ENCODE measurements at places on chromosomes 5 and 9.

GRCh38 chr9:107462691-107463090 lies 26.9 kb downstream of the KLF4 start:
- DNase-seq, result no peak

- DNase-seq, result no peak
Measured at GRCh38 chr5:93423300-93423699, 157.7 kb downstream of the NR2F1-AS1 start.

DNA sequence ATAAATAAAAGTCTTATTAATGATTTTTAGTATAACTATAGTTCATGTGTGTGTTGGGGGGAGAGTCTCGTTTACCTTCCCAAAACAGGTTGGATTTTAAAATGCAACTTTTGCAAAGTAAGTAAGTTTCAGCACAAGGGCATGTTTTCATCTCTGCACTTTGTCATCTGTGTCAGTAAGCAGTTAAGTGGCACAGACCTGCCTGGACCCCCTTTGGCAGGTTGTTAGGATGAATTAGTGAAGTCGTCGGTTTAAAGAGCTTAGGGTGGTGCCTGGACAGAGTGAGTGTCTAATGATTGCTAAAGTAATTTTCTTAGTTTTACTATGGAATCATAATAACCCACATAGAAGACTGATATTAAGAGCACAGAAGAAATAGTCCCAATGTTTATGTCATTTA lies 74.9 kb downstream of the TRIO start:
- DNase-seq, result no peak

GRCh38 chr5:135894276-135894675 lies 1.4 kb downstream of the IL9 start:
- DNase-seq, result no peak

- DNase-seq, result no peak
Measured at GRCh38 chr5:67815455-67816391, 399.8 kb upstream of the PIK3R1 start.

- no peak for DNase-seq
Measured at GRCh38 chr5:89722538-89722937, 687.0 kb downstream of the CETN3 start.

DNA sequence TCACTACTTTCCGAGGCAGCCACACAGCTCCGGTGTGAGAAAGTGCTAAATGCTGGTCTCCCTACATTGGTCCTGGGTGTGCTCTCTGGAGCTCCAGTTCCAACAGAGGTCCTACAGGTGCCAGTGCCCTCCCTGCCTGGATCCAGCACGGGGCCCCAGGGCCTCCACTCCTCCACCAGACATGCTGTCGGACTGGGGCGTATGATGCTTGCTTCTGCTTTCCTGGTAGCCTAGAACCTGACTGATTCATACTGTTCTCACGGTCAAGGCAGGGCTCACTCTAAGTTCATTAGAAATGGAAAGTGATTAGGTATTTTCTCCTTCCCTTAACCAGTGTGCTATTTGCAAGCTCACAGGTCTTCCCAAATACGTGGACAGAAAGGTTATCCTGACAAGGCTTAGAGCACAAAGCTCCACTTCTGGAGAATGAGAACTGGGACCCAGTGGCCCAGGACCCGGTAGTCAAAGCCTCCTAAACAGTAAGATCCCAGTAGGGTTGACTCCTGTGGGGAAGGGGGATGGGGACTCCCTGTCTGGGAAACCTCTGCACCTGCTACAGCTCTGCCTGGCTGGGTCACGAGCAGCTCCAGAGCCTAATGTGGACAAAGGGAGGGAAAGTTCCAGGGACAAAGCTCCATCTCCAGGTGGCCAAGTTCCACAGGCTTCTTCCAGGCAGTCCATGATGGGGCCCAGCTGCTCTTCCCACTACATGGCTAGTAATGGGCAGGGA lies 98.1 kb downstream of the PAX5 start:
- no peak for DNase-seq

- no peak for DNase-seq
Measured at GRCh38 chr9:124353811-124354274, 61.4 kb downstream of the PSMB7 start.

GRCh38 chr5:171739271-171739670 lies 46.3 kb upstream of the SMIM23 start:
- no peak for DNase-seq

DNA sequence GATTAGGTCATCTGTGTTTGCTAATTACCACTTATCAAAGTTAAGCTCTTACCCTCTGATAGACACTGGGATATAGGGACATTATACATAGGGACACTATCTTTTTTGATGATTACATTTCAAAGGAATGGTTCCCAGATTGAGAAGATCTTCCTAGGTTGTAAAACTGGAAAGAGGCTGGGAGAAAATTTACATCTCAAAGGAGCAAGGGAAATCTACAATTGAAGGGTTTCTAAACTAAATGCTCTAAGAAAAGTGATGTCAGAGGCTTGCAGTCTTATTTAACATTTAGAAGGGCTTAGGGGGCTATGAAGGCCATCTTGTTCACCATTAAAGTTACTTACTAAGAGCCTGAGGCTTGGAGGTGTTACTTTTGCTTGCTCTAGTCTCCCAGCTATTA lies 242.8 kb downstream of the PRR16 start:
- no peak for DNase-seq

DNA sequence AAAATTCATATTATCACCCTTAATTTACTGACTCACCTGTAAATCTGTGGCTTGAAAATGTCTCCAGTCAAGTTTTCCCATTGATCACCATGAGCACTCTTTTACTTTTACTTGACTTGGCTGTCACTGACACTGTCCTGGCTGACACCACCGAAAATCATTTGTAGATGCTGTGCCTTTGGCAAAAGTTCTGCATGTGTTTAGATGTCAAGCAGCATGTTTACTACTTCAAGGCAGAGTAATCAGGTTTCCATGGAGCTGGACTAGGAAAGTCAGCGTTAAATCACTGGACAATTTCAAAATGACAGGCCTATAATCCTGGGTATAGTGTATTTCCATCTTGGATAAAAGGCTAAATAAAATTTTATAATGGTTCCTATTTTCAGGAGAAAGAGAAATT lies 1530.6 kb upstream of the CDH6 start:
- DNase-seq, result no peak

- no peak for DNase-seq
Measured at GRCh38 chr9:93713716-93714115, 137.3 kb downstream of the PHF2 start.

DNA sequence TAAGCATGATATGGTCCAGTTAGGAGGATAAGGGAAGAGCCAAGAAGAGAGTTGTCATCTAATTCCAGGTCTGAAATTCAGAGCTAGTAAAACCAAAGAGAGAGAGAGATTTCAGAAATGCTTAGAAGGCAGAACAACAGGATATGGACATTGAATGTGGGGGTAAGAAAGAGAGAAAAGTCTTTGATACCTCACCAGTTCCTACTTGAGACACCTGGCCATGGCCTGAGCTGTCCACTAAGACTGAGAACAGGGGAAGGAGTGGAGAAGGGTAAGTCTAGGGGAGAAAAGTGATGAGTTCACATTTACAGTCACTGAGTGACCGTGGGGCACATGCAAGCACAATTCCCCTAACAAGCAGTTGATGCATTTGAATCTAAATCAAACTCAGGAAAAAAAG lies 35.5 kb downstream of the TIMD4 start:
- DNase-seq, result no peak

- DNase-seq, result no peak
Measured at GRCh38 chr5:68287631-68287975, 72.0 kb downstream of the PIK3R1 start.

DNA sequence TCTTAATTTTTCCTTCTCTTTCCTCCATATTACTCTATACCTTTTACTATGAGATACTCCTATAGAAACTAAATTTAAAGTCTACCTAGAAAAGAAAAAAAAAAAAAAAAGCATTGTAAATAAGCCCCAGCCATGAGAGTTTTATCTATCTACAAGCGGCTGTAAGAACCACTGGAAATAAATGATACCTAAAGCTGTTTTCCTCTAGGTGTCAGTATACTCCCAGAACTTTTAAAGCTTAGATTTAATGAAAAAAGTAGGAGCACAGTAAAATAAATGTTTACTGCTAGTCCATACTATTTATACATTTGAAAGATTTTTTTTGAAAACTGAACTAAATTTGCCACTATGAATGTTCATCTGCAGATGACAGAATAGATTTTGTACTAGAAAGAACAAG lies 26.2 kb downstream of the TYRP1 start:
- no peak for DNase-seq

- DNase-seq, result no peak
Measured at GRCh38 chr9:107711542-107711941, 222.0 kb upstream of the KLF4 start.

DNA sequence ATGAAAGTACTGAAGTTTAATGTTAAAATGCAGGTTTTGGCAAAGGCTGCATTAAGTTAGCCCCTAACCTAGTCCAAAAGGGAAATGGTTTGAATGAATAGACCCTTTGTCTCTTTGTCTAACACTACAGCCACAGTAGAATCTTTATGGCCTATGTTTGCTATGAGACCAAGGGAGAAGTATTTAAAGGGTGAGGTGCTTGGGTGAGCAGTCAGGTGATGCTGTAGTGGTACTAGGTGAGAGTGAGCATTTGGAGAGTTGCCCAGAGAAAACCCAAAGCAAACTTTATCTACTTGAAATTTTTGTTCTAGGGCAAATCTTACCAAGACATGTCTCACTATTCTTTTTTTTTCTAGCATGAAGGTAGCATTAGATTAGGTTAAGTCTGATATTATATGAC lies 1961.4 kb upstream of the WWC1 start:
- DNase-seq, result no peak

DNA sequence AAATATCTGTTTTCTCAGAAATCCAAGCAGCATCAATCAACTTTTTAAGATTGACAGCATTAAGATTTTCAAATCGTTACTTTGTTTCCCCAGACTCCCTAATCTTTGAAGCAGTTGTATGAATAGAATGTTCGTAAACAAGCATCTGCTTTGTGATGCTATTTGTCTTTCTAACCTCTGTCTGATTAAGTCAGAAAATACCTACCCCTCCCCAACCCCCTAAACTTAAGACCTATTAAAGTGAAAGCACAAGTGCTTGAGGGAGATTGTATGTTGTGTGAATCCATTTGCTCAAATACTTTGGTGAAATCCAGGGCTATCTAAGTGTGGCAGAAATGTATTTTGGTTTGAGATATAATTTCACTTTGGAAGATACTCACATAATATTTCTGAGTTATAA lies 47.9 kb upstream of the C5orf47 start:
- DNase-seq, result no peak

Measured in stimulated activated CD8-positive, alpha-beta memory T cell treated with anti-CD3 and anti-CD28 coated beads, Interleukin-15, amount 100 ng/mL, for 1 hour (primary cell).